ENCODE measurements at places on chromosomes 3 and 15.

DNA sequence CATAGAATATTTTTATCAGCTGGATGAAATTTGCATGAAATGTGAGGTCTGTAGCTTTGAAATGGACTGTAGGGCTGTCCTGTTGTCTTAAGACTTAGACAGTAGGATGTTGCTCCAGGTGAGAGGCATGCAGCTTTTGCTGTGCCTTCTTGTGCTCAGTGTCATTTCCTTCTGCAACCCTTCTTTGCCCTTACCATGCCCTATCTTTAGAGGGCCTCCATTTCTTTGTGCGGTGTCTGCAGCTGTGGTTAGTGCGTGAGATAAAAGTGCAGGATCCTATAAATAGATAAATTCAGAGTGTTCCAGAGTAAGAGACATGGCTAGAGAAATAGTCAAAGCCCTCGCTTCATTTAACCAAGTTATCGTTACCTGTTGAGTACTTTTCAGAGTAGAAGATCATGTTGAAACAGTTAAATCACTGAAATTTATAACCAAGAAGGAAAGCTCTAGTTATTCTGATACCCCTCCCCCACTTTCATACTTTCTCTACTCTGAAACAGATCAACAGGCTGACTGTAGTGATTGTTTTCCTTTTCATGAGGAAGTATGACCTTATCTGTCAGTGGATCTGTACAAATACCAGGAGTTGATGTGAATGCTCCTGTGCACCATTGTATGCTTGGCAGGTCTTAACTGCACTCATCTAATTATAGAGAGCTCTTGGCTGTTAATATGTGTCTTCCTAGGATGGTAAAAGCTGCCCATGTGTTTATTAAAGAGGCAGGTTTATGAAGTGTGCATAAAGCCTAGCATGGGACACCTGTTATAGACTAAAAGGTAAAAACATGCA lies 18.2 kb downstream of the EIF3J start:
- no peak for DNase-seq

GRCh38 chr3:188126276-188126675 lies 27.7 kb upstream of the LPP start:
- DNase-seq = no peak

DNA sequence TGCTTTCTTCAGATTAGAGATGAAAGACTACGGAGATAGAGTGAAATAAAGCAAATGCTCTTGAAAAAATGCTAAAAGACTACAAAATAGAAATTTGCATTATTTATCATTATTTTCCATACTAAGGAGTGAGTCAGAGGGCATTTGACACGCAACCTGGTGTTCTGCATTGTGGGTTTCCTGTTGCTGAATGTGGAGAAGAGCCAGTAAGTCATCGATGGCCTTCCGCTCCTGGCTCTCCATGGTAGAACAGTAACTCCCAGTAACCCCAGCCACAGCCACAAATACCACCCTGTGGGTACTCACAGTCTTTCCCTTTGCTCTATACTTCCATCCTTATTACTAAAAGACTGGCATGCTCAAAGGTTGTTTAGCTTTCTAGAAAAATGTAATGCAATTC lies 61.5 kb downstream of the CGGBP1 start:
- DNase-seq = no peak

- no peak for DNase-seq
These were observed 20.4 kb downstream of the BTBD1 start for GRCh38 chr15:83046558-83047127.

- no peak for DNase-seq
These were observed 38.8 kb downstream of the AKAP13 start for GRCh38 chr15:85419161-85419560.

DNA sequence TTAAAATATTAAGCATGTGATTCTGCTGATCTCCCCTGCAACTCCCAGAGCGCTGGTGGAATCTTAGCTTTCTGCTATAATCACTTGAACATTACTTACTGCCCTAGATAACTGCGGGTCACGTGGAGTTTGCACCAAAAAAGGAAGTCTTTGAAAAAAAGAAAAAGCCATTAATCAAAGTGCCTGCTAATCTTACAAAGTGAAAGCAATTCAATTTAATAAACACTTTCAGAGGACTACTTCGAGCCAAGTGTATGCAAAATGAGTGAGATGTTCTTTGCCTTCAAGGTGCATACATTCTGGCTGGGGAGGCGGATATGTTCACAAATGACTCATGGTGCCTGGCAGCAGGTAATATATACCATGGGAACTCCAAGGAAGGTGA lies 109.9 kb upstream of the GAP43 start:
- no peak for DNase-seq

Measured in HuH-7.5 (cell line).